ENCODE measurements at places on chromosomes 2 and 18.
A peak's percentile ranks its signal among the peaks of the same experiment; 100 is the strongest.

DNA sequence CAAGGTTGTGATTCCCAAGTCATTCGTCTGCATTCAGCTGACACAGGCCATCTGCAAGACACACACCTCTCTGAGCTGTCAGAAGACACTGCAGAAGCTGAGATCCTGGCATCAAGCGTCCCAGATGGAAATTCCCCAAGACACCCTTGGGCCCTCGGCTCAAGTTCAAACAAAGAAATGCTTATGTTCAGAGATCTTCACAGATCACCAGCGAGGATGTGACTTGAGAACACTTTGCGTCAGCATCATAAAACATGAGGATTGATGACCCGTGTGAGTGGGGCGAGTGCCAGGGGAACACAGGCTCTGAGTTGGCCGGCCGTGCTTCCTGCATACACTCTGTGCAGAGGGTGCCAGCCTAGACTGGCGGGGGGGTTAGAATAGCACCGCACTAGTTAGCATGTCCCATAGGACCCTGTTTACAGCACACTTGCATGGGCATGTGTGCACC, 36.8 kb downstream of the KCNIP3 start:
- DNase-seq: peak; percentile 14

GRCh38 chr2:214481204-214481603, 70.3 kb downstream of the VWC2L start:
- peak; percentile 84 for DNase-seq

GRCh38 chr2:169275696-169276444, 86.5 kb downstream of the LRP2 start:
- DNase-seq: peak; percentile 30

DNA sequence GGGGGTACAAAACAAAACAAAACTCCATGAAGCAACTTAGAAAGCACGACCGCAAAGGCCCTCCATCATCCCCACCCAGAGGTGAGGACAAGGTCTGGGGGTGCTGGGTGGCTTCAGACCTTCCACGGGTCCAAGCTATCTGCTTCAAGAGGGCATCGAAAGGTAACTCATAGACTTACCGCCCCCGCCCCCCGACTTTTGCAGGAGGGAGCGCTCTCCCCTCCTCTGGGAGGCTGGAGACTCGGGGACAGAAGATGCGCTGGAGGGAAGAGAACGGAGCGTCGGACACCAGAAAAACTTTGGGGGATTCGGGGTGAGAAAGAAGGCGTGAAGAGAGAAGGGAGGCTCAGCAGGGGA, 300 bp upstream of the STON1 start:
- no peak for DNase-seq

GRCh38 chr2:118319271-118319684, 231.0 kb downstream of the INSIG2 start:
- DNase-seq: no peak

DNA sequence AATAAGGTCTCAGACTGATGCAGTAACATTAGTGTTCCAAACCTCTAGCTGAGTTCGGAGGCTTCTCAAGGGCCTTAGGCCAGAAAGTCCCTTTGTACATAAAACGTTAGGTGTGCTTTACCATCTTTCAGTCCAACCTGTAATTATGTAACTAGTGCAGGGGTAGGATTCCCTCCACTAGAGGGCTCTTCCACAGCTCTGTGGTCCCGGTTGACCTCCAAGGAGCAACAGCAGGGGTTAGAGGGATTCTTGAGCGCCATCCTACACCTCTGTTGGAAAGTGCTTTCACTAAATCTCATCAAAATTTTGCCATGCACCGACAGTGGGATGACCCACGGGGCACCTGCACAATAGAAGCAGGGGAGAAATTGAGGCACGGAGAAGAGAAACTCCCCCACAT, 155.8 kb upstream of the LRP1B start:
- DNase-seq: no peak

DNA sequence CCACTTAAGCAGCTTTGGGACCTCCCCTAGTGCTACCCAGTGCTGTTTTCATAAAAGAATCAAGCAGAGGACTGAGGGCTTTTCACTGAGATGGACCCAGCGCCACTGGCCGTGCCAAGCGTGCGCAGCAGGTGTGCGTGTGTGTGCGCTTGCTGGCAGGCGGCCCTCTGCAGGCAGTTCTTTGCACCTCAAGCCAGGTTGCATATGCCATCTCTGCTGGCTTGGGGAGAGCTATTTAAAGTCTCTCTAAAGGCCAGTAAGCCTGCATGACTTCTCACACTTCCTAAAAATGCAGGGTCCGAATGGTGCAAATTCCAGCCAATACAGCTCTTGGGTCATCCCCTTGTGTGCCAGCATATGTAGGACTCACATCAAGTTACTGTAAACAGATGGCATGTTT, 255.5 kb downstream of the RNF152 start:
- DNase-seq: no peak

- DNase-seq: no peak
These were observed 117.3 kb downstream of the MSH2 start for GRCh38 chr2:47520302-47520630.

GRCh38 chr2:201260302-201260800, at the start of gene CASP8:
Gene CASP8 (plus strand): TSS chr2:201260536. CDS start chr2:201266487, 5,951 bp downstream.
- peak; percentile 63 for DNase-seq

GRCh38 chr2:86520153-86520552, 43.1 kb downstream of the CHMP3 start:
- DNase-seq: no peak

DNA sequence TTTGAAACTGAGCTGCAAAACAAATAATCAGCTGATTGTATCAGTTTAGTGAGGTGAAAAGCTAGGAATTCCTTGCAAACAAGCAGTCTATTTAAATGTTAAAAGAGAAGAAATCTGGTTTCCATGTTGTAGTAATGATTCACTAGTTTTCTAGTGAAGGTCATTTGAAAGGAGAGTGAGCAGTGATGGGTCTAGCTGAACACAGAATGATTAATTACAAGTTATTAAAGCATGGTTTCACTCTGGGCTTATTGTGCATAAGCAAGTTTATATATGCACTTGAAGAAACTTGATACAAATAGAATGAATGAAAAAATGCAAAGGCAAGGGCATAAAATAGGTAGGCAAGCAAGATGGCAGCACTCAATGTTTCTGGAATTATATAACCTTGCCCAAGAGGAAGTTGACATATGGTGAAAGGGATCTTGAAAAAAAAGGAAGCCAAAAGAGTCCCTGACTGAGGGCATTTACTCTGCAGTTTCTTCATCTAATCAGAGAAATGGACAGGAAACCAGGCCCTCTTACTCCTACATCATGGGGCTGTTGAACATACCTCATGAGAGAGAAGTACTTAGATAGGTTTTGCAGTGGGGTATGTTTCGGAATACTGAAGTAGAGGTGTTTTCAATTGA, 53.2 kb downstream of the PLCL1 start:
- no peak for DNase-seq

GRCh38 chr2:190396271-190396670, 11.9 kb upstream of the MFSD6 start:
- DNase-seq: no peak

DNA sequence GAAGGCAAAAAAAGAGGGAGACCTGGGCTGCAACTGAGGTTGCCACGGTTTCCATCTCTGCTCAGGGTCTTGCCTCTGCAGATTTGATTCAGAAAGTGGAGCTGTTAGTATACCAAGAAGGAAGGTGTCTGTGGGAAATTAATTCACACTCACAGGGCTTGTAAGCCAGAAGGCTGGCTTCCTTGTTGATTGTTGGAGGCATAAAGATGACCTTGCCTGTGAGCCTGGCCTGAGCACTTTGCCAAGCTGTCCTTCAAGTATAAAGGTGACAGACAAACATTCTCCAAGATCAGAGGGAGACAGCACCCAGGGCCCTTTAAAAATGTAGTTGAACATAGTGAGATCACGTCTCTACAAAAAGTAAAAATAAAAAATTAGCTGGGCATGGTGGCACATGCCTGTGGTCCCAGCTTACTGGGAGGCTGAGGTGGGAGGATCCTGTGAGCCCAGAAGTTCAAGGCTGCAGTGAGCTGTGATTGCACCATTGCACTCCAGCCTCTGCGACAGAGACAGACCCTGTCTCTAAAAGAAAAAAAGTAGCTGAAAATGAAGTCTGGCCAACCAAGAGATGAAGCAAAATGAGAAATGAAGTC, 91.2 kb upstream of the UXS1 start:
- DNase-seq: no peak

DNA sequence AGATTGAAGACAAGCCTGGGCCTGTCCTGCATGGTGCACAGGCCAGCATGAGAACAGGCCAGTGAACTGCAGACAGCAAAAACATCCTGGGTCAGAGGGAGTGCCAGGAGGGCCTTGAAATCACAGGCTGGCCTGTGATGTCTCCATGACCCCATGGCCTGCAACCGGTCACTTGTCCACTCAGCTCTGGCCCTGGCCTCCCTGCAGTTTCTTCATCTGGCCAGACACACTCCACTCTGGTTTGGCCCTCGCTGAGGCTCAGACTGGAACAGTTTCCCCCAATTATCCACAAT, 12.6 kb downstream of the CYRIA start:
- DNase-seq: no peak

DNA sequence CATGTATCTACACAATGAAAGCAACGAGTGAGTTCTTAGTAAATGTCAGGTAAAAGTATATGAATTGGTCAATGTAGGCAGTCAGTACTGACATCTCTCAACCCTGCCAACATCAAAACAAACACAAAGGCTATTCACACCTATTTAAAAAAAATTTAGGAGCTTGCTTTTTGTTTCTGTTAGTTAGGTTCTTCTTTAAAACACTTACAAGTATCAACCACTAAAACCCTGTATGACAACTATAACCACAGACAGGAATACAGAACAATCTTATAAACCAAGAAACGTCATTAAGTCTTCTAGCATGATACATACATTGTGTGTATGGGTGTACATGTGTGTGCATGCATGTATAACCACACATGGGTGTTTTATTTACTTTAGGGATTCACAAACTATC, 131.0 kb downstream of the TCF4 start:
- no peak for DNase-seq

GRCh38 chr2:54668711-54669110, 54.8 kb upstream of the EML6 start:
- no peak for DNase-seq

GRCh38 chr2:13056259-13056843, 339.6 kb downstream of the TRIB2 start:
- peak; percentile 17 for DNase-seq

DNA sequence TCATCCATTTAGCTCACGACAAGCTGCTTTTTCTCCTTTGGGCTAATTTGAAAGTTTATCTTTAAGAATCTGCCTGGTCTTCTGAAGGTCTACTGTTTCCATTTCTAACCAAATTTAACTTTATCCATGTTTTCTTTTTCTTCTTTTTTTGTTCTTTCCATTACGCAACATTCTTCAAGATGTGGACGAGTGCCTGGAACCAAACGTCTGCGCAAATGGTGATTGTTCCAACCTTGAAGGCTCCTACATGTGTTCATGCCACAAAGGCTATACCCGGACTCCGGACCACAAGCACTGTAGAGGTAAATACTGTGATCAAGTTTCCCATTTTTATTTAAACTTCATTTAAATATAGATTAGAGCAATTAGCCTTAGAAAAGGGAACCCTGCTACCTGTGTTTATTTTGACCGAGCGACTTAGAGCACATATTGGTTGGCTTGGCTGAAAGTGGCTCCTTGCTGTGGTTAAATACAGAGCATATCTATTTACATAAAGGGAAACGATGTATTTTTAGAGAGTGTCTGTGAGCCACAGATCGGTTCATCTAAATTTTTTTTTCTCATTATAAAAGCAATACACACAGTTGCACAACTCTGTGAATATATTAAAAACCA, 183.4 kb upstream of the RASGRP3 start:
- DNase-seq: no peak

GRCh38 chr2:95260028-95261023, 13.9 kb upstream of the PROM2 start:
- DNase-seq: no peak

DNA sequence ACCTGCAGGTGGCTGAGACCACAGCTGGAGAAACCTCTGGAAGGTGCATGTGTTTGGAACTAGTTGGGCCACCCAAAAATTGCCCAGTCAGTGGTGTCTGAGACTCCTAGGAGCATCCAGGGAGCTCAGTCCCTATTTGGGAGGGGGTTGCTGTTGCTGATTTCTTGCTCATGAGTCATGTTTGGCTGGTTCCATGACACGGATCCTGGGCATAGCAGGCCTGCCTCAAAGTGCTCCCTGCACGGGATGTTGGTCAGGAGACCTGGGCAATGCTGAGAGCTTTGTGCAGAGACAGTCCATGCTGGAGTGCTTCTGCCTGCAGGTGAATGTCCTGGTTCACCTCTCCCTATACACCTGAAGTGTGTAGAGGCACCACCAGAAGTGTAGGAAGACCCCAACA, 194.2 kb downstream of the GLI2 start:
- no peak for DNase-seq

DNA sequence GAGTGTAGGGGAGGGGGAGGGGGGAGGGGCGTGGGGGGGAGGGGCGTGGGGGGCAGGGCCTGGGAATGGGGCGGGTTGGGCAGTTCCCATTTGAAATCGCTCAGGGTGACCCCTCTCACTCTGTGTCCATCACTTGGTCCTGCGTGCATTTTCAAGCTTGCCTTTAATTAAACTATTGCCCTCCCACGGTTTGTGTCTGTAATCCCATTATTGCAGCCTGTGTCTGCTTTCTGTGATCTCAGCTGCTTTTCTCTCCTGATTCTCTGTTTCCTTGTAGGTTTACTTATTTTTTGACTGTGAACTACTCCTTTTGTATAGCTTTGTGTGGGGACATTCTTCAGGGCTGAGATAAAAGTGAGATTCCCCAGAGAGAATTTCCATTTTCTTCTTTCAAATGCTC, 1.3 kb downstream of the DCDC2C start:
- DNase-seq: no peak

DNA sequence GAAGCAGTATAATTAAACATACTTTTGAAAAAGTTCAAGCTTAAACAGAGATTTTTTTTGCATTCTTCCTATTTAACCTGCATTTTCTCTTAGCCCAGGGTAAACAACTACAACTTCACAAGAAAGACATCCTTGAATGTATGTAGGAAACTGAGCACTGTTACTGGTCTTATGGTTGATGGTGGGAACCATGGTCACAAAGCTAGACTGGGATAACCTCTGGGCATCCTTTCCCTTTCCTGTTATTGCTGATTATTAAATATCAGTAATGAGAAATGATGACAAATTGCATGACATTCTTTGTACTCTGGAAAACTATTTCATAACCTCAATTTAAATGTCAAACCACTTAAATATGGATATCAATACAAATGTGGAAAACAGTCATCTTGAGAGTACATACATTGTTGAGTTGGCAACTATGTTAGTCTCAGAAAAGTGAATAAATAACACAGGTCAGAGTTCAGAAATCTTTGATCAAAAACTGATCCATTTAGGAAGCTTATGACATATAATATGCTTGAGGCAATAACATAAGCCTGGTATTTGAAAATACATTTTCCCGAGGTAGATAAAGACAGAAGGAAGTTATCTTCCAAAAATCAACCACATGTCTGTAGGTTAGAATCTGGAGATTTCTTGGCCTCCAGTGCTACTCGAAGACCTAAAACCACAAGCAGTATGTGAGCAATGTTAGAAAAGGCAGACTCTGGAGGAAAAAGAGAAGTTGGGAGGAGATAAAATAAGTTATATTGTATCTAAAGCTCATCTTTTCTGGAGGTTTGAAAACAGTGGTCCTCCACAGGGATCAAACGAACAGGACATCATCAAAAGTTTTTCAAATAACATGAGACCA, 65.2 kb upstream of the ST8SIA5 start:
- no peak for DNase-seq

Measured in pons (tissue), 1 donor.